Hippocampal formation (tissue), 2 donors: ENCODE measurements at places on chromosomes 1 and 21.

DNA sequence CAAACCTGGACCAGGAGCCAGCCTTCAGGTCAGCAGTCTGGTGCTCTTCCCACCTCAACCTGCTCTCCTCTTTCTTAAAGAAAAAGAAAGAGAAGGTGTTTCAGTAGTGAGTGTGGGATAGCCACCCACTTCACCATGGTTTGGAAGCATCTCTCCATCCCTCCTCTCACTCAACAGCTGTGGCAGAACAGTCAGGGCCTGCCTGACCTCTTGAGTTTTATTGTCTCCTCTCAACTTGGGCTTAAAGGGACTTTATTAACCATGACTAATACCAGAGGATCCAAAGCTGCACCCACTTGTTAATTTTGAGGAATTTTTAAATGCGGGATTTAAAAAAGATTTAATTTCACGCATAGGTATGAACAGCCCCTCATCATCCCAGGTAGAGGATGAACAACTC, 570 bp upstream of the VASH2 start:
- no peak for DNase-seq

DNA sequence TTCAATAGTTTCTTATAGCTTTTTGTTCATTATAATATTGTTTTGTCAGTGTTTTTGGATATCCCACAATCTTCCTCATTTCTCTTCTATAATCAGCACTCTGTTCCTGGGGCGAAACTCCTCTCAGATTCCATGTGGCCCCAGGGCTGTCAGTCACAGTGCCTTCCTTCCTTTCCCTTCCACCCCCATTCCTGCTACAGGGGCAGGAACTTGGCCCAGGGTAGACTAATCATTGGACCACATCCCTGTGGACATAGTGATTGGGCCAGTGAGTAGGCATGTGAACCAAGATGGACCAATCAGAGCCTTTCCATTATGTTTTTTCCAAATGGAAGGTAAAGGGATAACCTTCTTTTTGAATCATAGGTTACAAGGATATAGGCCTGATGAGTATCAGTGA, 78.3 kb downstream of the PGM1 start:
- no peak for DNase-seq

- DNase-seq, result no peak
Observed at GRCh38 chr1:205365945-205366463, 9.3 kb upstream of the KLHDC8A start.

DNA sequence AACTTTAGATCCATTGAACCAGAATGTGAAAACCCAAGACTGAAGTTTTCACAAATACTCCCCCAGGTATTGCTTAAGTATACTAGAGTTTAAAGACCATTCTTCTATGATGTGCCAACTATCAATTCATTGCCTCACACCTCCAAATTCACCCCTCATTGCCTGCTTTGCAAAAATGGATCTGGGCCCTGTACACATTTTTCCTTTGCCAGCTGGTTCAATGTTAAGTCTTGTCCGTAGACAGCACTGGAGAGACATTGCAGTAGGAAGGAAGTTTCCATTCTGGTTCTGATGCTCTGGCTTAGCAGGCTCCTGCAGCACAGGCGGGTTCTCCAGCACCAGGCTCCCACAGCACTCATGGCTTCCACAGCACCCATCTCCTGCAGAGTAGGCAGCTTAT, 130.0 kb downstream of the PROX1 start:
- DNase-seq, result no peak

DNA sequence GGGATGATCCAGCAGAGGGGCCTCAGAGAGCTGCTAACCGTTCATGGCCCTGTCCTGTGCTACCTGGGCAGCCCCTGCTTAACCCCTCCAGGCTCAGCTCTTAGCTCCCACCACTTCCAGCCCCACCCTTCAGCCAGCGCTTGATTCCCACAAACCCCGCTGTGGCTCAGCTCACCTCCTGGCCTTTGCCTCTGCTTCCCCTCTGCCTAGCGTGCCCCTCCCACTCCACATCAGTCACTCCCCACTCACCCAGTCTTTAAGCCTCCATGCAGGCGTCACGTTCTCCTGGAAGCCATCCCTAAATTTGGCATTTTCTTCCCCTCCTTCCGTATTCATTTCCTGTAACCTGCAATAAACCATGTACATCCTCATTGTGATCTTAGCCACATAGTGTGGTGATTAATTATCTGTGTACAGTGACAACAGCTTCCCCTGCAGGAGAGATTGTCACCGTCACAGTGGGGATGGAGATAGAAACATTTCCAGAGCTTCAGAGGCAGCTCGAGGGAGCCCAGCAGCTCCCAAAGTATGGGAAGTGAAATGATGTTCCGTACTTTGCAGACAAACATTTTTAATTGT, 65.5 kb downstream of the EPHB2 start:
- DNase-seq, result no peak
